Non-pigmented ciliary epithelial cell (primary cell): ENCODE measurements at places on chromosomes 12 and 14.

DNA sequence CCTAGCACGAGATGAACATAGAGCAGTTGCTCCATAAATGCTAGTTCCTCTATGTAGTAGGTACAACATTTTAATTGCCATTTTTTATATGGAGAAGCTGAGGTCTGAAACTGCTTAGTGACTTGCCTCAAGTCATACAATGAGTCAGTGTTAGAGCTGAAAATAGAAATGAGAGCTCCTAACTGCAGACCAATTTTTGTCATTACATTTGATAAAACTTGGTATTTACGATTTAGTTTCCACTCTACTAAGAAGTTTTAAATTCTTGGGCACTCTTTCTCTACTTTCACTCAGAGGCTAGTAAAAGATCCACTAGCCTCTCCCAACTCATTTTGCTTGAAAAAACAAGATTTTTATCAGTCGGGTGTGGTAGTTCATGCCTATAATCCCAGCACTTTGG lies 8.1 kb upstream of the TMED10 start:
- DNase-seq: no peak

DNA sequence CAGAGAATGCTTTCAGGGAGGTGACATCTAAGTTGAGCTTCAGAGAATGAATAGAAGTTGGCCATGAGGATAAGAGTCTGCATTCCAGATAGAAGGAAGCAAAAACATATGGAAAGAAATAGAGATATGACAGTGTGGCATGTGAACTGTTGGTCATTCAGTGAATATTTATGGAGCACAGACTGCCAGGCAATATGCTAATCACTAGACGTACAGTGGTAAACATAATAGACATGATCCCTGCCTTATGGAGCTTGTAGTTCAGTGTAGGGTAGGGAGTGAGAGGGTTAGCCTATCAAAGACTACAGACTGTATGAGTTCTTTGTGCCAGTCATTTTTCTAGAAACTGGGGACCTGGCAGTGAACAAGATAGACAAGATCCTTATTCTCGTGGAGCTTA lies 53.9 kb downstream of the VEZT start:
- no peak for DNase-seq

DNA sequence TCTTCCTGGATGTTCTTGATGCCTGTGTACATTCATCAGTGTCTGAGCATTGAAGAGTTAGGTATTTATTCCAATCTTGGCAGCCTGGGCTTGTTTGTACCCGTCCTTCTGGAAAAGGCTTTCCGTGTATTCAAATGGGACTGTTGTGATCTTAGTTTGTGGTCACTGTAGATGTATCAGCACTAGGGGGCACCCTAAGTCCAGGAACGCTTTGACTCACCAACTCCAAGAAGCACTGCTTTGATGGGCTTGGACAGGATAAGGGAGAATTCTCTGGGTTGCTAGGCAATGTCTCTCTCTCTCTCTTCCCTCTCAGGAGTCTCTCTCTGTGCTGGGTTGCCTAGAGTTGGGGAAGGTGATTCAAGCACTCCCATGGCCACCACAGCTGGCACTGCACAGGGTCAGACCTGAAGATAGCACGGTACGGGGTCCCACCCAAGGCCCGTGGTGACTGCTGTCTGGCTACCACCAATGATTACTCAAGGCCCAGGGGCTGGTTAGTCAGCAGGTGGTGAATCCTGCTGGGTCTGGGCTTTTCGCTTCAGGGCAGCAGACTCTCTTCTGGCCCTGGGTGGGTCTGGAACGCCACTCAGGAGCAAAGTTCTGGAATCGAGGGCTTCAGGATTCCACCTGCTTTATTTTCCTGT lies 211.1 kb upstream of the RGS6 start:
- no peak for DNase-seq

DNA sequence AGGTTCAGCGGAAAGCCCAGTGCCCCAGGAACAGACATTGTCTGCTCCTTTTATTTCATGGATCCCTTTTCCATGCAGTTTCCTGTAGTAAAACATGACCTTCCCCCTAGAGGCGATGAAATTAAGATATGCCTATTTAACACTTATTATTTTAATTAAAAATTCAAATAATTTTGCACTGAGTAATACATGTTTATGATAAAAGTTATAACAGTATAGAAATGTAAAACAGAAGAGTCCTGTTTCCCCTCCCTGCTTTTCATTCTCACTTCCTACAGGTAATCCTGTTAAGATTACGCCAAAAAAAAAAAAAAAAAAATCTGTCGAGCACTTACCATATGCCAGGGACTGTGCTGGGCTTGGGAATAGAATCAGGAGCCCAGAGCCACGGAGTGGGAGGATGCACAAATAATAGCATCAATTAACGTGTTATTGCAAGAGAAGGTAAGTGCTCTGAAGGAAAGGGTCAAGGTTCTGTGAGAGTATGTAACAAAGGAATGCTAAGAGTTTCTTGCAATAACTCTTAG lies 830 bp upstream of the LPCAT3 start:
- DNase-seq: no peak

DNA sequence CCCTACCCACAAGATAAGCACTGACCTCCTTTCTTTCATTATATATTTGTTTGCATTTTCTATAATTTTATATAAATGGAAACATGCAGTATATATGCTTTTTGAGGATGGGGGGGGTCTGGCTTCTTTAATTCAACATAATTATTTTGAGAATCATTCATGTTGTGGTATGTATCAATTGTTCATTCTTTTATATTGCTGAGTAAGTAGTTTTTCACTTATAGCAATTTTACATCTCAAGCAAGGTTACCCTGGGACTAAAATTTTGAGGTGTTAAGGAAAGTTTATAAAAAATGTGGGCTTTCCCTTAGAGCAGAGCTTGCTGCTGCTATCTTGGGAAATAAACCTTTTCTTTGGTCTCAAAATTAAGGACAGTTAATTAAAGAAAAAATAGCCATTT lies 89.9 kb upstream of the EGLN3 start:
- DNase-seq: no peak

DNA sequence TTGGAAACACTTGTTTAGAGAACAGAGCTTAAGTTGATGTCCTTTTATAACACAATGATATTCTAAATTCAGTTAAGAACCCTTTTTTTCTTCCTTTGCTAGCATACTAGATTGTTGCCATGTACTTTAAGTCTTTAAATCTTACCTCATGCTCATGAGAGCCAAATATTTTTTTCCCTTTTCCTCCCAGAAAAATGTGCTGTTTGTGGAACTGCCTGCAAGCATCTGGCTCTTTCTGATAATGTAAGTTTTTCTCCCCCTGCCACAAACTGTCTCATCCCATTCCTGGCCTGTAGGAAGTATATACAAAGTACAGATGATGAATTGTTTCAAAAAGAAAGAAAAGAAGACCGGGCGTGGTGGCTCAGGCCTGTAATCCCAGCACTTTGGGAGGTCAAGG lies 5.3 kb downstream of the RNF212B start:
- no peak for DNase-seq

DNA sequence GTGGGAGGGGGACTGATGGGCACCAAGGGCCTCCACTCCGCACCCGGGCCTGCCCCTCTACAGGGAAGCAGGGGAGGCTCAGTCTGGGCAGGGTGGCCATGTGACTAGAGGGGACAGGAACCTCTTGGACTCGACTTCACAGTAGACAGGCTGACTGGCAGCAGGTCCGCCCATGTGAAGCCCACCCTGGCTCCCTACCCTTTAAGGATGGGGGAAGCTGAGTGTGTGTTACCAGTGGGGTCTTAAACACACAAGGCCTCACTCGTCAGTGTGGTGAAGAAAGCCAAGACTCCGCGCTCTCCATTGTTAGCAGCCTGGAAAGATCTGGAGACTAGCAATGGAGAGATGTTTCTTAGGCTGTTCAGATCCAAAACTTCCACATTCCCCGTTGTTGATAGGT lies 52.4 kb downstream of the ANAPC7 start:
- DNase-seq: no peak

GRCh38 chr12:95435355-95435754 lies 38.6 kb upstream of the METAP2 start:
- no peak for DNase-seq

DNA sequence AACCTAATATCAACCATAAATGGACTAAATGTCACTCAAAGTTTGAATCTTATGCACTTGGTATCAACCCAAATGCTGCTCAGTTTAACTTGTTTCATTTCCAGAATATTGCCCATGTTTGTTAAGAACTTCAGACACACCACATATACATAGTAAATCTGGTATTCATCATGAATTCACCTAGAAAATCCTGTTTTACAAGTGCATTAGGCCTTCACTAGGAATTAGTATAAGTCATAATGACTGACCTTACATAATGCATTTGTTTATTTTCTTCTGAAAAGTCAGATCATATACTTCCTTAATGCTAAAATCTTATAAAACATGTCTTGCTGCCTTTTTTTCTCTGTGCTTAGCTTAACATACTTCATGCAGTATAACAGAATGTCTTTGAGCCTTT lies 66.1 kb downstream of the ABCD2 start:
- DNase-seq: no peak

DNA sequence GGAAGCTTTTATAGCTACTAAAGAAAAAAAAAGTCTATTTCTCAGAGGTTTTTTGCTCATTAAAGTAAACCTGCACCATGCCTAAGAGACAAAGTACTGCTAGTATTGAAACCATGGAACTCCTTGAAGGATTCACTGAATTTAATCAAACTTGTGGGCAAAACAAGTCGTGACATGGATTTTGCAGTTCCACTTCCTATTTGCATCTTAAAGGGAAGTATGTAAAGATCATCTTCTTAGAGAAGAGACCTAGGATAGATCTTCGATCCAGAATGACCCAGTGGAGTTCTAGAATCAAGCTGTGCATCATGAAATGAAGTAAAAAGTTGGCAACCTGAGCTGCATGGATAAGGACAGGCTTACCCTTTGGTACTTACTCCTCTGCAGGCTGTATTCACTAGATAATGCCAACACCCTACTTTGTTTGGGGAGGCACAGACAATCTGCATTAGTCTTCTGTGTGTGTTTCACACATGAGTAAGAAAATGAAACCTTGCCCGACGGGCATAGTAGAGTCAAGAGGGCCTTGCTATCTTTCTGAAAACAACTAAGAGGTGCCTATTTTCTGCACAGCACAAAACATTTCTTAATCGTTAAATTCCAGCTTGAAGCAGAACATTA lies 1.9 kb downstream of the GNG2 start:
- DNase-seq: no peak

GRCh38 chr14:79134361-79134760 lies 964.2 kb downstream of the NRXN3 start:
- DNase-seq: no peak

DNA sequence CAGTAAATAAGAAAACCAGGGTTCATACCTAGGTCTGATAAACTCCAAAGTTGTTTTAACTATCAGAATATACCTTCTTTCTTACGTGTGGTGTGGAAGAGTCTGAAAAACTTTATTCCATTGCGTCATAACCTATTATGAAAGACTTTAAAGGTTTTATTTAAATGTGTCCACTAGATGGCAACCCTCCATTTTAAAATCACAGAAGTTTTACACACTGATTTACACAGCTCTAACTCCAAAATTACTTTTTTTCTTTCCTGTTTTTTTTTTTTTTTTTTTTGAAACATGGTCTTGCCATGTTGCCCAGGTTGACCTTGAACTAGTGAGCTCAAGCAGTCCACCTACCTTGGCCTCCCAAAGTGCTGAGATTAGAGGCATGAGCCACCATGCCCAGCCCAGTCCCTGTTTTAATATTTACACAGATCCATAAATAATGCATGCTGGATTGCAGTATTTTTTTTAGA lies 17.3 kb upstream of the TMPRSS12 start:
- peak; percentile 38 for DNase-seq

GRCh38 chr14:89899917-89900663 lies 54.4 kb downstream of the EFCAB11 start:
- DNase-seq: no peak

DNA sequence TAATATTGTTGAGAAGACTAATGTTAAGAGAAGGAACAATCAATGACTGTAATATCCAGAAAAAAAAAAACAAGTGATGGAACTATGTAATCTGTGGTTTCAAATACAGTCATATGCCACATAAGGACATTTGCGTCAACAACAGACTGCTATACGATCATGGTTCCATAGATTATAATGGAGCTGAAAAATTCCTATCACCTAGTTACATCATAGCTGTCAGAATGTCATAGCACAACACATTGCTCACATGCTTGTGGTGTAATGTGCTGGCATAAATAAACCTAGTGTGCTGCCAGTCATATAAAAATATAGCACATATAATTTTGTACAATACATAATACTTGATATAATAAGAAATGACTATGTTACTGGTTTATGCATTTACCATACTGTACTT lies 653.5 kb downstream of the TRHDE start:
- no peak for DNase-seq

DNA sequence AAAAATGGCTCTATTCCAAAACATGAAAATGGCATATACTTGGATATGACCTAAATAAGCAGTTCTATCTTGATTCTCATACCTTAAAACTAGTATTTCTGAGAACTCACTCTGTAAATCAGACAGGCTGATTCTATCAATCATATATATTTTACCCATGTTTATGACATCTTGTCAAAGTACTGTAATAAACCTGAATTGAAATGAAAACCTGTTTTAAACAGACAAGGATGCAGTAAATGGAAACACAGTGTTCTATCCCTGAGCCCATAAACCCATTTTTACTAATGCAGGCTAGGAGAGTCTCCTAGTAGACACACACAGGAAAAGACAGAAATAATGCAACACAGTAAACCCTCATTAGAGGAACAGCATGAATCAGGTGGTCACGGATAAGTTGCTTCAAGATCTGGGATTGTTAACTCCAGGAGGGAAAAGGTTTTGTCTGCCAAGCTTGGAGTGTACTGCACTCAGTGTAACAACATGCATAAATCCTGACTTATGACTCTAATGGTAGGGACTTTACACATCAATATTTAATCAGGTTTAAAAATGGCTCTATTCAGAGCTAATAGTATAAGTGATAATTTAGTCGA lies 93.6 kb upstream of the CPNE8 start:
- DNase-seq: no peak

DNA sequence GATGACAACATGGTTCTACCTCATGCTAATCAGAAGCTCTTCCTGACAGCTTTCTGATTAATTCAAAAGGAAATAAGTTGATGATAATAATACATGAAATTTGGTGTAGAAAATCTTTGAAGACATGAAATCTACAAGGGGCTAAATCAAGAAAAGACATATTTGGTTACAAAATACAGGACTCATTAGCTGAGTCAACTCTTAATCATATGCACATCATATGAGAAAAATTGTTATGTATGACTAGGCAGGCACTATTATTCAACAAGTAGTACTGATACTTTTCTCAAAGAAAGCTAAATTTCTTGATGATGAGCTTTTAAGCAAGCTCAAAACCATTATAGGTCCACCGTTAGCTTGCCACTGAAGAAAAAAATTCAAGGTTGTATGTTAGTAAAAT lies 7.1 kb downstream of the ABCC9 start:
- no peak for DNase-seq

DNA sequence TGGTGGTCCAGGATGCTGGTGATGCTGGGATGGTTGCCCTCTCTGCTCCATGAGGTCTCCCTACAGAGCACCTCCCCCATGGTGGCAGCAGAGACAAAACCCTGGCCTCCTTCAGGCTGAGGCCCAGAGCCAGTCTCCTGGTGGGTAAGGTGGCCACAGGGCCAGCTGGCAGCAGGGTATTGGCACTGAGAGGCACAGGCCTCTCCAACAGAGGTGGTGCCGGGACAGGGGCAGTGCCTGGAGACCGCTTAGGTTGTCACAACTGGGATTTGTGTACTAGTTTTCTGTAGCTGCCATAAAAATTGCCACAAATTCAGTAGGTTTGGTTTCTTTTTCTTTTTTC lies 6.1 kb upstream of the MTA1 start:
- no peak for DNase-seq

- no peak for DNase-seq
Observed at GRCh38 chr12:103632554-103633216, 45.6 kb downstream of the STAB2 start.
